Gastroesophageal sphincter (tissue), 4 donors: ENCODE measurements at places on chromosomes 5 and 9.
A peak's percentile ranks its signal among the peaks of the same experiment; 100 is the strongest.

GRCh38 chr9:86783884-86784283, 163.4 kb downstream of the GAS1 start:
- ATAC-seq, result peak; percentile 34

- ATAC-seq, result no peak
These were observed 50.0 kb upstream of the ADAMTSL1 start for GRCh38 chr9:18423791-18424531.

DNA sequence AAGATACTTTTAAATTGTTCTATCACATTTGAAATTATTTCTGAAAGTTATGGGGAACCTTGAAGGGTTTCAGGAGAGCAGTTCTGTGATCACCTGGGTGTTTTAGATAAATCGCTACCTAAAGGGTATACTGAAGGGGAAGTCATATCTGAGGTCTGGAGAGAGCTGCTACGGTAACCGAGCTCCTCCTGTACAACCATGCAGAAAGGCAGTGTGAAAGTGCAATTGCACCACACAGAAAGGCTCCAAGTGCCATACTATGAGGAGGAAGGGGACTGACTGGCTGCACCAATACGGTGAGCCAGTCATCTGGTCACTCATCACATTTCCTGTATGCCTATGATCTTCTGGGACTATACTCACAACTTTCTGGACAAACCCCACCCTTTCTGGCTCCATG, 241.4 kb upstream of the SLC24A2 start:
- ATAC-seq, result no peak

DNA sequence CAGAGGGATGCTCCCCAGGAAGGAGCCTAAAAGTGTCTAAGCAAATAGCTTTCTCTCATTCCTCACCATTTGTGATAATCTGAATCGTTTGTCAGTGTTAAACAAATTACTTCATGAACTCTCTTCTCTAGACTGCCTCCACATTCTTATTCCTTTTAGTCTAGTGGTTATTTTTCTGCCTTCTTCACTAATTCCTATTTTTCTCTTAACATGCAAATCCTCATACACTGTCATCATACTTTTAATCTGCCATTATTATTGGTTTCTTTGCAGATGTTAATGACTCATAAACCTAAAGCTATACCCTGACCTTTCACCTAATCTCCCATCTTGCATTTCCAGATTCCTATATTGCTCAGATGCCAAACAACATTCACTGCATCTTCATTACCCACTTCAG, 428.9 kb downstream of the EFNA5 start:
- no peak for ATAC-seq

DNA sequence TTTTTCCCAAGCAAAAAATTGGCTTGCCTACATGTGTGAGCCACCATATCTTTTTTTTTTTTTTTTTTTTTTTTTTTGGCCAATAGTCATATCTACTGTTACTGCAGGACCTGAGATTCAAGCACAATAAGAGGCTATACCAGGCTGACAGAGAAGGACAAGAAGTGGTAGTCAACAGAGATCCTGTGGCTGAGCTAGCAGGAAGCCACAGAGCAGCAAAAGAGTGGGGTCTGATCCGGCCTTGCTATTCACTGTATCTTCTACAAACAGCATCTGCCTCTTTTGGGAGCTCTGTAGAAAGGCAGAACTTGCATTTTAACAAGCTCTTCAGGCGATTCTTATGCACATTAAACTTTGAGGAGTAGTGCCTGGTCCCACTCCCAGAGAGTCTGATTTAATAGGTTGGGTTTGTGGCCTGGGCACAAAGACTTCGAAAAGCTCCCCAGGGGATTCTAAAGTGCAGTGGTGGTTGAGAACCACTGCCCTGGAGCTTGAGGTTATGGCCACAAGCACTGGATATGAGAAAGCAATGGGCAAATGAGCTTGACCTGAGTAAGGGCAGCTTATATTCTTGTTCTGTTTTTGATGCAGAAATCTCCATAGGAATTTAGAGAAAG, 162.8 kb downstream of the PIK3R1 start:
- ATAC-seq, result no peak

DNA sequence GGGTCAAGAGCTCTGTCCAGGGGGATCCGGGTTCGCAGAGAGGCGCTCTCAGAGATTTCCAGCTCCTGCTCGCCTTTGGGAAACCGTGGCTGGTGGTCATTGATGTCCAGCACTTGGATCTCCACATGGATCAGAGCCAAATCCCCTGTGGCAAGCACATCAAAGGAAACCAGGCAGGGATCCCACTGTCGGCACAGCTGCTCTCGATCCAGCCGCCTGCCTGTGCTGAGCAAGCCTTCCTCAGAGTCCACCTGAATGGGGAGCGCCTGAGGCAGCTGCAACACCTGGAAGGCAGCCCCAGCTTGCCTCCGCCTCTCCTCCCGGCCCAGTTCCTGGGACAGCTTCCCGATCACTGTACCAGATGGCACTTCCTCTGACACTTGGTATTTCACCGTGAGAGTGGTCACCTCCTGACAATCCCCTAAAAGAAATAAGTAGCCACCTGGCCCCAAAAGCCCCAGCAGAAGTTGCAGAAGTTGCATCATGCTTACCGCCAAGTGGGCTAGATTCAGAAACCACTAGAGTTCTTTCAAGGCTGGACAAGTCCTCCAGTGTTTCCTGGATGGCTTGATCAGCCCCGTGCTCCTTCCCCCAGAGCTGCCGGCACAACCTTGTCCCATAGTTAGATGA, 520 bp downstream of the PCDH12 start:
- ATAC-seq, result no peak

DNA sequence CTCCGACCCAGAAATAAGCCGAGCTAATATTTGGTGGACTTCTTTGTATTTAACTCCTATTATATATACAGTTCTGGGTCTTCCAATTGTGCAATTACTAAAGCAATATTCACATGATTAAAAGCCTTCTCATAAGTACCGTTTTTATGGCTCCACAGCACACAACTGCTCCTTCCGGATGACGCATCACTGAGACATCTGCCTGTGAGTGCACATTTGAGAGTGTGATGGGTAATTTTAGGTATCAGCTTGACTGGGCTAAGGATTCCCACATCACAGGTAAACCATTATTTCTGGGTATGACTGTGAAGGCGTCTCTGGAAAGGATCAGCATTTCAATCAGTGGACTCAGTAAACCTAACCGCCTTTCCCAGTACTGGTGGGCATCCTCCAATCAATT, 77.5 kb upstream of the SYK start:
- no peak for ATAC-seq

DNA sequence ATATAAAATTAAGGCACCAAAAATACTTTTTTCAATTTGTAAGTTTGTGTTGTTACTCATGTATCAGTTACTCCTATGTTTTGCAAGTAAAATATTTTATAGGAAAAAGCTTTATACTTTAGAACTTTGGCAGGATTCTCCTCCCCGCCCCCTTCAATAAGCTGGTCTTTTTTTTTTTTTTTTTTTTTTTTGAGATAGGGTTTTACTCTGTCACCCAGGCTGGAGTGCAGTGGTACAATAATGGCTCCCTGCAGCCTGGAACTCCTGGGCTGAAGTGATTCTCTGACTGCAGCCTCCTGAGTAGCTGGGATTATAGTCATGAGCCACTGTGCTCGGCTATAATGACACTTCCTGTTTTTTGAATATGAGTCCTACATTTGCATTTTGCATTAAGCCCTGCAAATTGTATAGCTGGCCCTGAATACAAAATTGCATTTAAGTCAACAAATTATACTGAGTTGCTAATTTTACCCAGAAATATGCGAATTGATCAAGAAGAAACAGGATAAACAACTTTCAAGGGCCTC, 192.9 kb downstream of the PIK3R1 start:
- ATAC-seq, result no peak

DNA sequence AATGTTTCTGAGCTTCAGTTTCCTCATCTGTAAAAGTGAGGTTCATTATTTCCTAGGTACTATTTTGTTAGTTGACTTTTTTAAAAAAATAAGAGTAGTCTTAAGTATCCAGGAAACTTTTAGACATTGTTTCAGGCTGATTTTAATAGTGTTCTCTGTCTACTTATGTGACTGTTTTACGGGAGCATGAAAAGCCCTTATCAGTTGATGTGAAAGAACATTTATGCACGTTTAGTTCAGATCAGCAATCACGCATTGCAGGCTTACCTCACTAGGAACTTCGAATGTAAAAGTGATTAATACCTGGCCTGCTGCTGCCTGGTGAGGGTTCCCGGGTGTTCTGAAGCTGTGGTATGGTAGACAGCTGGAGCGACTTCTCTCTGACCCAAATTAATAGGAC, 8.1 kb downstream of the SNX18 start:
- ATAC-seq, result no peak

DNA sequence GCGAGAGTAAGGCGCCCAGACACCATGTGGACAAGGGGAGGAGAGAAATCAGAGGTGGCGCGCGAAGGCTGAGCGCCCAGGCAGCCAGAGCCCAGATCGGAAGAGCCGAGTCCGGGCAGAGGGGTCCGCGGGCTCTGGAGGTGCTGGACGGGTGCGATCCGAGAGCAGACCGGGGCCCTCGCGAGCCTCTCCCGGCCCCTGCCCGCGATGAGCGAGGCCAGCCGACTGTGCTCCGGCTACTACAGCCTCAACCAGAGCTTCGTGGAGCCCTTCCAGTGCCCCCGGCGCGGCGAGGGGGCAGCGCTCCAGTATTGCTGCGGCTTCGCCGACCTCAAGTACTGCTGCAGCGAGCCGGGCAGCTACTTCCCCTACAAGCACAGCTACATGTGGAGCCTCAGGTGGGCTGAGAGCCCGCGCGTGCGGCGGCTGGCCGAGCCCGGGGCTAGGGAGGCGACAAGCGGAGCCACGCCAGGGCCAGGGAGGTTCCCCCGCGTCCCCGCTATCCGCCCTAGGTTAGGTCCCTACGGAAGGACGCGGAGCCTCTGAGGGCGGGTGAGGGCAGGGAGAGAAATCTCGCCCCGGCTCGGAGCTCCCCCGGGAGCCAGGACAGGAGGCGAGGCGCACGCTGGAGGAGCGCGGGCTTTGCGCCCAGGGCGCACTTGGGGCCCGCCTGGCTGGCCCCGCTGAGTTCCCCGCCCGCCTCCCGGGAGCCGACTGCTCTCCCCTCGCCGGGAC, at the start of gene SHISAL2B:
Gene SHISAL2B (plus strand): TSS at position 87 of the 735 bp plus-strand sequence. CDS start 121 bp downstream, at position 208.
- ATAC-seq, result no peak

DNA sequence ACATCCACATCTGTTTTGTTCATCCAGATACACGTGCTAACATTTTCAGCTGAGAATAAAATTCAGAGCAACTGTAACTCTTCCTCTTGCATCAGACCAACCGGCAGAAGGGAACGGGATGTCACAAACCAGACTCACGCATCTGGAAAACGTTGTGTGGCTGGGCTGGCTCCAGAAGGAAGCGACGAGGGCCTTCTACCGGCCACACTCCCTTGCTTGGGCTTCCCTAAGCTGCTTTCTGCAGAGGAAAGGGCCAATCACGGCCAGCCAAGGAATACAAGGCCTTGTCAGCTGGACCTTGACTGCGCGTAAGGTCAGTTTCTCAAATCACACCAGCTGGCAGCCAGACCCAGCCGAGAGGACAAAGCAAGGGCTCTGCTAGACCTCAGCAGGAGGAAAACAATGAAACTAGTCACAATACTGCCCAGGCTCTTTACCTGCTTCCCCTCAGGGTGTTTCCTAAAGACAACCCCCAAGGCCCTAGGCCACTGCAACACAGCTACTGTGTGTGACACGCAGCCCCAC, 106.1 kb downstream of the THBS4 start:
- peak; percentile 97 for ATAC-seq

- ATAC-seq, result no peak
These were observed 580.4 kb downstream of the DTWD2 start for GRCh38 chr5:118407958-118408357.

- no peak for ATAC-seq
These were observed 562.8 kb upstream of the C9orf72 start for GRCh38 chr9:28136113-28136512.

- ATAC-seq, result no peak
These were observed 25.4 kb upstream of the ZSWIM6 start for GRCh38 chr5:61306531-61307131.

DNA sequence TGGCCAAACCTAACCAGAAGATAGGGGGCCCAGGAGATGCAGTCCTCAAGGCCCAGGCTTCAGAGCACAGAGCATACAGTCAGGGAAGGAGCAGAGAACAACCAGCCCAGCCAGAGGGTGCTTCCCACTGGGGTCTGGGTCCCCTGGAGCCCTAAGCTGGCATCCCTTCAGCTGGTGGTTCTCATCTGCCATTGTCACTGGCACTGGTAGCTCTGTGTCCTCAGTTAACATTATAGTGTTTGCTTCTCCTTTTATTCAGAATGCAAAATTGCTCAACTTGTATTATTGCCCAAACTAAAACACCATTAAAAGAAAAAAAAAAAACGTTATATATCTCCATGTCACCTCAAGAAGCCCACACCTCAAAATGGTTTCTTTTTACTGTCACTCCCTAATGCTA, 219.2 kb downstream of the ENC1 start:
- no peak for ATAC-seq

DNA sequence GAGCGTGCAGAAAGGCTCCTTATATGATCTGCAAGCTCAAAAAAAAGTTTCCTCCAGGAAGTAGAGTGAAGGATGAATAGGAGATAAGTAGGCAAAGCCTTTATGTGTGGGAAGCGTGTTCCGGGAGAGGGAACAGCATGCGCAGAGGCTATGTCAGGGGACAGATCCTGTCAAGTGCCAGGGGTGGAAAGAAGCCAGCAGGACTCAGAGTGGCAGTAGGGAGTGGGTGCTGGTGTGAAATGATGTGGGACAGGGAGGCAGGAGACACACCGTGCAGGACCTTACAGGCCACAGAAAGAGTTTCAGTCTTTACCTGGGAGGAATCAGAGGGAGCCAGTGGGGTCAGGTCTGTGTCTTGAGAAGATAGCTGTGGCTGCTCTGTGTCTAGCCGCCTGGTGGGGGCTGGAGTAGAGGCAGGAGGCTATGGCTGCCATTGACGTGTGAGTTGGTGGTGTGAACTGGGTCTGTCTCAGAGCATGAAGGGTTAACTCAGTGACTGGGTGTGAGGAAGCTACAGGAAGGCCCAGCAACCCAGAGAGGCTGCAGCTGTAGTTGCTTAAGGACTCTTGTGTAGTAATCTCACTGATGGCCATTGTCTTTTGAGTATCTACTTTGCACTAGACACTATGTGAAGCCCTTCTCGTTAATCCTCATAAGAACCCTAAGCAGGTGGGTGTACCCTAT, 71.3 kb downstream of the PPARGC1B start:
- no peak for ATAC-seq

- ATAC-seq, result no peak
These were observed 247.2 kb downstream of the NTRK2 start for GRCh38 chr9:84916769-84917168.

- no peak for ATAC-seq
These were observed 23.2 kb downstream of the TGFBR1 start for GRCh38 chr9:99128133-99128406.

- ATAC-seq, result no peak
These were observed 19.5 kb upstream of the ARAP3 start for GRCh38 chr5:141701360-141702119.

- ATAC-seq, result no peak
These were observed 262.6 kb downstream of the COX7C start for GRCh38 chr5:86880344-86880743.

- ATAC-seq, result no peak
These were observed 106.2 kb upstream of the FCN2 start for GRCh38 chr9:134774410-134774809.

DNA sequence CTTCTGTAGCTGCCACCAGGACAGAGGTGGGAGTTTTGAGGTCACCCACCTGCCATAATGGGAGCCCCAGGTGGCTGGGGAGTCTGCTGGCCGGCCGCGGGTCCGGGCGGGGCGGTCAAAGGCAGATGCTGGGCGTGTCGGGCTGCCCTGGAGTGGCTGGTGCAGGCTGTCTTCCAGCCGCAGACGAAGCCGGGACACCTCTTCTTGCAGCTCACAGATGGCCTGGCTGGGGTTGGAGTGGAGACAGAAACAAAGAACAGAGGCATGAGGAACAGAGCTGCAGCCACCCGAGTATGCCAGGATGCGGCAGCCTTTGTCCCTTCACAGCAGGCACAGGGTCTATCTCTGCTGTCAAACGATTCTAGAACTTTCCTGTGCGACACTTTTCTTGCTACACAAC, 18.0 kb downstream of the ORM2 start:
- no peak for ATAC-seq
